AML-193 (cell line): ENCODE measurements at places on chromosomes 6 and 20.

DNA sequence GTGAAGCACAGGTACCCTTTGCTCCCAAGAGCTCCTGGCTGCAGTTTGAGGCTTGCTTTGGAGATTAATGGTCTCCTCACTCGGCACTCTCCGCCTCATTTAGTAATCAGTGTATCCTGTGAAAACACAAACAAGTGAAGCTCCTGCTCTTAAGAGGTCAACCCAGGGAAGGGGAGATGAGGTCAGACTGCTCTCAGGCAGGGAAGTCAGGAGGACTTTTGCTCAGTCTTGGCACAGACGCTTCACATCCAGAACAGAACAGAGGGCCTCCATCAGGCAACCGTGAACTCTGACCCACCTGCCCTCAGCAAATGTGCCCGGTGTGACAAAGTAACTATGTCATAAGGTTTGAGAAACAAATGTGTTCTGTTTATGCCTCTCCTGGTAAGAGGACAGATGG, 428.8 kb upstream of the JARID2 start:
- DNase-seq = no peak

DNA sequence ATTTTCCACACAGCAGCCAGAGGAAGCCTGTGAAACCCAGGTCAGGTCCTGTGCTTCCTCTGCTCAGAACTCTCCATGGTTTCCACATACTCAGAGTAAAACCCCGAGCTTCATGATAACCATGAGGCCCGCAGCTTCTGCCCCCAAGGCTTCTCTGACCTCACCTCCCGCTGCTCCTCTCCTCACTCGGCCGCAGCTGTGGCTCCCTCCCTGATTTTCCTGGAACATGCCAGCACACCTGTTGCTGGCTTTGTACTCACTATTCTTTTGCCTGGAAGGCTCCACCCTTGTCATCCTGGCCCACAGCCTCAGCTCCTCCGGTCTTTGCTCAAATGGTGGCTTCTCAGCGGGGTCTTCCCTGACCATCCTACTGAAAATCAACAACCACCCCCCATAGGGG, 341.7 kb downstream of the PREX1 start:
- no peak for DNase-seq

- DNase-seq = peak; percentile 26
These were observed 1.1 kb upstream of the MRGBP start for GRCh38 chr20:62795023-62795761.

DNA sequence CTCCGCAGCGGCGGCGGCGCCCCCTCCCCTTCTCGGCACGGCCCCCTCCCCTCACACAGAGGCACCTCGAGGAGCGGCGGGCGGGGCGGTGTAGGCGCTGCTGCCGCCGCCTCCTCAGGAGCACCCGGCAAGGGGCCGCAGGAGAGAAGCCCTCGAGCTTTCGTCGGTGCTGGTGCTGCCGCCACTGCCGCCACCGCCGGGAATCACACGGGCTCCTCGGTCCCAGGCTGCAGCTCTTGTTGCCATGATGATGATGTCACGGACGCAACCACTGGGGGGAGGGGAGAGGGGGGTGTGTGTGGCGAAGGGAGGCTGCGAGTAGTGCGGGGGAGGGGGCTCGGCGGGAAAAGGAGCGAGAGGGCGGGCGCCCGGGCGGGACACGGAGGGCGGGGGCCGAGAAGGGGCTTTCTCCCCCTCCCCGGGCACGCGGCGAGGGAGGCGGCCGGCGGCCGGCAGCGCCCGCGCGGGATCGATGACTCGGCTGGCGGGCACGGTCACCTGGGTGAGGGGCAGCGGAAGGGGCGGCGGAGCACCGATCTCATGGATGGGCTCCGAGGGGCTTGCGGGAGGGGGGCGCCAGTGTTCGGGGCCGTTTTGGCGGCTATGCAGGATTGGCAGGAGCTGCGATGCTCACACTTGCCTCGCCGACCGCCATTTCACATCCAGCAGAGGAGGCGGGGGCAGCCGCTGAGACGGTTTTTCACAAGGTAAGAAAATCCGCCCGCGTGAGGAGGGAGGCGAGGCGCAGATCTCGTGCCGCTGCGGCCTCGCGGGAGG, at the start of gene REV3L:
TSS of gene REV3L (minus strand) at position 260 of the 777 bp plus-strand sequence. CDS start 330 bp downstream, outside the sequence.
- peak; percentile 70 for DNase-seq

GRCh38 chr6:84892671-84893070, 128.3 kb upstream of the TBX18 start:
- no peak for DNase-seq

DNA sequence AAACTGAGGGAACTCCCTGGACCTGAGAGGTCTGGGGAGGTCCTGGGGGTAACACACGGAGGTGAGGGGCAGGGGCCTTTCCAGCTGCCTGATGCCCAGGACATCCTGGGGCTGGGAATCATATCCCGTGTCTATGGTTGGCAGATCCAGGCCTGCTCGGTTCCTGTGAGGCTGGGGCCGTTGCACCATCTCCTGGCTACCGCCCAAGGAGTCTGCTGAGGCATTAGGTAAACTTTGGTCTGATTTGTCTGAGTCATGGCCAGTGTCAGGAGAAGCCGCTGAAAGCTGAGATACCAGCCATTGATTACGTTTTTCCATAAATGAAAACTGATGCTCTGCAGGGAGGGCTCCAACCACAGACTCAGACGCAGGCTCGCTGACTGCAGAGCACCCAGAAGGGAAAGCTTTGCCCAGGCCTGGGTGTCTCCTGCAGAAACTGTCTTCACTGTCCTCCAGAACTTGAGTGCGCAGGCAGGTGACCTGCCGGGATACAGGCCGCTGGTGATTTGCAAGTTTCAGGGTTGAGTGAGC, 14.2 kb downstream of the TRAF3IP2 start:
- DNase-seq = no peak

DNA sequence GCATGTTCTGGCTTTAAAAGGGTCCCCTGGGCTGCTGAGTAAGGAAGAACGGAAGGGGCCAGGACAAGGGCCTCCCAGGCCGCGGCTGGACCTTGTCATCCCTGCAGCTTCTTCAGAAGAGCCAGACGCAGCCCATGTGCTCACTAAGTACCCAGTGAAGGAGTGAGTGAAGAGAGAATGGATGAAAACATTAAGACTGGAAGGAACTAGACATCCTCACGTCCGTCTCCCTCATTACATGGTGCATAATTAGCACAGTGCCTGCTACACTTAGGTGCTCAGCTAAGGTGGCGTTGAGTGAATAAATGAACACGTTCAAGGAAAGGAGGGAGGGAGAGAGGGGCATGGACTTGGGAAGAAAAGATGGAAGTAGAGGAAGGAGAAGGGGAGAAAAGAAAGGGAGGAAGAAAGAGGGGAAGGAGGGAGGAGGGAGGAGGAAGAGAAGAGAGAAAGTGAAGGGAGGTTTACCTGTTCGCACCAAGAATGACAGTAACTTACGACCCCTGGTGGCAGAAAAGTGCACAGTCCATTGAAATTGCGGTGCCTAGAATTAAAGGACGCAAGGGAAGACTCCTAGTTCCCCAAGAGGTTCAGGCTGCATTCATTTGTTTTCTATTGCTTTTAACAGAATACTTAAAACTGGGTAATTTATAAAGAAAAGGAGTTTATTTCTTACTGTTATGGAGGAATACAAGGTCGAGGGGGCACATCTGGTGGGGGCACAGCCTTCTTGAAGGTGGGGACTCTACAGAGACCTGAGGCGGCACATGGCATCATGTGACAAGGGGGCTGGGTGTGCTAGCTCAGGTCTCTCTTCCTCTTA, 8.0 kb downstream of the TP53RK start:
- peak; percentile 52 for DNase-seq

GRCh38 chr6:35092362-35093117, 48.6 kb downstream of the TCP11 start:
- DNase-seq = no peak

GRCh38 chr20:41632896-41633295, 14.7 kb upstream of the CHD6 start:
- DNase-seq = peak; percentile 23

GRCh38 chr6:169075211-169075914, 178.3 kb downstream of the THBS2 start:
- no peak for DNase-seq

DNA sequence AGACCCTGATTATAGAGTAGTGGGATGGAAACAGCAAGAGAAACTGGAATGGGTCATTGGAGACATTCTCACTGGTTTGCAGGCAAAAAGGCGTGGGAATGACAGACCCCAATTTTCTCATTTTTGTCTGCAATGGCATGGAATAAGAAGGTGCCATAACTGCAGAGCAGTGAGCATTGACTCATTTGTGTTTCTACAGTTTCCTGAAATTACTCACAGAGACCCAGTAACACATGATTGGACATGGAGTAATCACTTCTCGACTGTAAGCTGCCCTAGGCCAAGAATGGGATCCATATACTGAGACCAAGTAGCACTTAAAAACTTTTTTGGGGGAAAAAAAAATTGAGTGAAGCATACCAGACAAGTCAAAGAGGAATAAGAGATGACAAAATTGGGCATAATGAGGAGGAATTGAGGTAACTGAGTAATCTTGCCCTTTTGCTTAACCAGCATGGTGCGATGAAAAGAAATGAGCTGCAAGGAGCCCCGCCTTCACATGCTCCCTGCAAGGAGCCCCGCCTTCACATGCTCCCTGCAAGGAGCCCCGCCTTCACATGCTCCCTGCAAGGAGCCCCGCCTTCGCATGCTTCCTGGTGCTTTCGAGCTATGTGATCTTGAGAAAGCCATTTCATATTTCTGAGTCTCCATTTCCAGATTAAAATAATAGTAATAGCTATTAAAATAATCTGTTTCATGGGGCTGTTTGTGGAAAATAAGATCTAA, 44.1 kb downstream of the NHSL1 start:
- DNase-seq = no peak

- DNase-seq = peak; percentile 82
These were observed 133.1 kb upstream of the PRDM1 start for GRCh38 chr6:105952772-105953690.

DNA sequence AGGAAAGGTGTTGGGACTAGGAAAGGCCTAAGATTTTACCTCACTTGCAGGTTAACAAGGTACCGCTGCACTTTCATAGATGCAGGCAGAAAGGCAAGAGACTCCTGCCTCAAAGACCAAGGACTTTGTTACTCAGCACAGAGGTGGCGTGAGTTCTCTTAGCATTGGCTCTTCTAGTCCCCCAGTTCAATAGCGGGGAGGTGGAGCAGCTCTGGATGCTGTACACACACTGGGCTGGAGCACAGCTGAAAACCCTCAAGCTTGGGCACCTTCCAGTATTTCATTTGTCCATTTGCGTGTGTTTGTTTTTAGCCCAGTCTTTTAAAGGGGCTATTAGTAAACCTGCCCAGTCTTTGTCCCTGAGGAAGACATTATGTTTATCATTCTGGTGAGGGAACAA, 345.2 kb downstream of the FARS2 start:
- no peak for DNase-seq

- peak; percentile 13 for DNase-seq
These were observed 580 bp upstream of the SYCP2 start for GRCh38 chr20:59933849-59934585.

DNA sequence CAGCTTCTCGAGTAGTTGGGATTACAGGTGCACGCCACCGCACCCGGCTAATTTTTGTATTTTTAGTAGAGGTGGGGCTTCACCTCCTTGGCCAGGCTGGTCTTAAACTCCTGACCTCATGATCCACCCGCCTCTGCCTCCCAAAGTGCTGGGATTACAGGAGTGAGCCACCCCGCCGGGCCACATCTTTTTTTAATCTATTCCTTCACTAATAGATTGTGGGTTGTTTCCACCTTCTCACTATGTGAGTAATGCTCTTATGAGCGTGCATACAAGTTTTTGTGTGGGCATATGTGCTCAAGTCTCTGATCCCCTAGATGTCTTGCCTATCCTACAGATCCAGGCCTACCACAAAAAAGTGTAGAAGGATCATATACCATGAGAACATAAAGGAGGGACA, 30.7 kb downstream of the CARMIL1 start:
- no peak for DNase-seq

DNA sequence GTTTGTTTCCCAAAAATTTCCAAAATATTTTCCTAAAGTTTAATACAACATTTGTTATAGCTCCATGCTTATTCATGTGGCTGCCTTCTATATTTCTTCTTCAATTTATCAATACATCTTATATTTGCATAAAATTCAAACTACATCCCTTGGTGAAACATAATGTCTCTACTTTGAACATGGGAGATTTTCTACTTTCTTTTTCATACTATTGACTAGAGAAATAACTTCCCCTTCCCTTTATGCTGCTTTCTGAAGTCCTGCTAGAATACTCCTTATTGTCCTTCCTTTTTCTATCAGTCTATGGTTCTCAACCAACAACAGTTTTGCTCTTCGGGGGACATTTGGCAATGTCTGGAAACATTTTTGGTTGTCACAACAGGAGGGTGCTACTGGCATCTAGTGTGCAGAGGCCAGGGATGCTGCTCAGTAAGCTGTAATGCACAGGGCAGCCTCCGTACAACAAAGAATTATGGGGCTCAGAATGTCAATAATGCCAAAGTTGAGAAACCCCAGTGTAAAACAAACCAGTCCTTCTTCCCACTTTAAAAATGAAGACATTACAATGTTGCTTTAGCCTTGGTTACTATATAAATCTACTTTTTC, 29.9 kb downstream of the MKKS start:
- peak; percentile 22 for DNase-seq

DNA sequence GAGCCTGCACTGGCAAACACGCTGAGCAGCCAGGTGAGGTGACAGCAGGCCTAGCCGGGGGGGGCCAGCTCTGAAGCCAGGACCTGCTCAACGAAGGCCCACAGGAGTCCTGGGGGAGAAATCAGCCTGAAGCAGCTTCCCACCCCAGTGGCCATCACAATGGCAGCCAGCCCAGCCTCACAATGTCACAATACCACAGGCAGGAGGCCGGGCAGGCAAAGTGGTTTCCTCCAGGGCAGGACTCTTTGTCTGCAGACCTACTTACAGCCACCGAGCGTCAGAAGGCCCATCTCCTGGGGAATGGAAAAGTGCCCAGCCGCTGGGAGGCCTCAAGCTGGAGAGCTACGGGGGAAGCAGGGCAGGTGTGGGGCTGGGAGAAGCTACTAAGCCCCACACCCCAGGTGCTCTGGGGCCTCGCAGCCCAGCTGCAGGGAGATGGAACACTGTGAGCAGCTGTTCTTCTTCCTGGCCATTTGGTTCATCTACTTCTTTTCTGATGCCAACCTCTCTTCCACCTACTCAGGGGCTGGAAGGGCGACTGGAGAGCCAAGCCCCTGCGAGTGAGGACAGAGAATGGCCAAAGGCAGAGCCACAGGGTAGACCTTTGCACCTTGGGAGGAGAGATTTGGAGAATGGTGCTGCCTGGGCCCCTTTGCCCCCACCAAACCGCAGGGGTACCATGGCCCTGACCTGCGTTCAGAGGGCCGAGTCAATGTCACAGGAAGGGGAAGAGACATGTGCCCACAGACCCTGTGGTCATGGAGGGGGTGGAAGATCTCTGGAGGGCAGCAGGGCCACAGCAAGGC, 22.3 kb upstream of the AVP start:
- peak; percentile 34 for DNase-seq

GRCh38 chr6:110310861-110311446, 47.2 kb downstream of the METTL24 start:
- no peak for DNase-seq
